Fibroblast of upper back skin (primary cell): ENCODE measurements at places on chromosomes 1 and 21.

DNA sequence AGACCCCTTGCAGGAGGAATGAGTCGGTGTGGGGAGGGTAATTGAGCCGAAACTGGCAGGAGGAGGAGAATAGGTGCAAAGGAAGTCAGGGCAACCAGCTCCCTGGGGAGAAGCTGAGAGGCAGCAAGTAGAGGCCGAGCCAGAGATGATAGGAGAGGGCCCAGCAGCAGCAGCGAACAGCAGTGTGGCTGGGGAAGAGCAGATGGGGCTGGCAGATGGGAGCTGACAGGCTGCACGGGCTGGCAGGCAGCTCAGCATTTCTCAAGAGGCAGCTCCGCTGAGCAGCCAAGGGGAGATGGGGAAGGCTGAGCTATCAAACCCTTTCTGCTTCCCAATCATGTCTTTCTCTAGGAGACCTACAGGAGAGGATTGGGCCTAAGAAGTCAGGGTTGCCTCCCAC is 158.2 kb downstream of the TRIM33 start:
- DNase-seq, result peak; percentile 17

- DNase-seq, result no peak
These were observed 111.7 kb downstream of the KCNN3 start for GRCh38 chr1:154758346-154758745.

DNA sequence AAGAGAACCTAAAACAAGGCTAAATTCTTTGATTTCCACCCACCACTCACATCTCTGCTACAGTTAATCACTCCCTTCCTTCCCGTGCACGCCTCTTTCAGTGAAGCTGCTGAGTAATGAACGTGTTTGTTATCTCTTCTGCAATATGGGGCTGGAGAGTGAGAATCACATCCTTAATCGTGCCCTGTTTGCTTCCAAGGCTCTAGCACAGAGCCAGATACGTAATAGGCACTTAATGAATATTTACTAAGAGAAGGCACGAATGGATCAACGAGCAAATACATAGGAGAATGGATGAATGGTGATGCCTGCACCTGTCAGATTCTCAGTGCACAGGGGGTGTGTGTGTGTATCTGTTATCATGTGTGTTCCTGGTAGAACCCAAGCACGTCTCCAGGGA is 22.1 kb upstream of the FAM43B start:
- no peak for DNase-seq

DNA sequence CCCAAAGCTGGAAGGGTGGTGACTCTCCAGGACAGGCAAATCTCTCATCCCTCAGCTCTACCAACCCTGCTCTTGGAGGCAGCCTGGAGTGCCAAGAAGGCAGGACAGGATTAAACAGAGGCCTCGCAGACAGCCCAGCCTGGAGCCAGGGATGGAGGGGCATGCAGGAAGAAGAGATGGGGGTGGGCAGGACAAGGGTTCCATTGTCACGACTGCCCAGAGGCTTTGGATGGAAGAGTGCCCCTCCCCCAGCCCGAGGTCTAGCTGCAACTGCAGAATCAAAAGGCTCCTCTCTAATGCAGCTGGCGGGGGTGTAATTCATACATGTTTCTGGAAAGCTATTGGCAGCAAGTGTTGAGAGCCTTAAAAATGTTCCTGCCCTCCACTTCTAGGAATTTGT is 8.8 kb downstream of the RAB7B start:
- DNase-seq, result no peak

GRCh38 chr1:58437623-58438022 is 108.9 kb downstream of the OMA1 start:
- DNase-seq, result no peak

DNA sequence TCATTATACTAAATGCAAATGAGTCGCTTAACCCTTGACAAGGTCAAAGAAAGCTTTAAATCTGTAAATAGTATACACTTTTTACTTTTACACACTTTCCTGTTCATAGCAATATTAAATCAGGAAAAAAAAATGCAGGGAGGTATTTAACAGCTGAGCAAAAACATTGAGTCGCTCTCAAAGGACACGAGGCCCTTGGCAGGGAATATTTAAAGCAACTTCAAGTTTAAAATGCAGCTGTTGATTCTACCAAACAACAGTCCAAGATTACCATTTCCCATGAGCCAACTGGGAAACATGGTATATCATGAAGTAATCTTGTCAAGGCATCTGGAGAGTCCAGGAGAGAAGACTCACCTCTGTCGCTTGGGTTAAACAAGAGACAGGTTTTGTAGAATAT is 62.7 kb downstream of the CAPN2 start:
- peak; percentile 43 for DNase-seq
